ENCODE measurements at places on chromosomes 16 and 17.
A peak's percentile ranks its signal among the peaks of the same experiment; 100 is the strongest.

GRCh38 chr17:66743511-66743910 is 91.4 kb upstream of the CACNG5 start:
- DNase-seq = no peak

GRCh38 chr17:50661348-50661747 is 26.7 kb downstream of the ABCC3 start:
- no peak for DNase-seq

- no peak for DNase-seq
These were observed 7.5 kb downstream of the MEAK7 start for GRCh38 chr16:84496991-84497390.

GRCh38 chr16:85312642-85313525 is 200.6 kb upstream of the CIBAR2 start:
- no peak for DNase-seq

GRCh38 chr17:15398736-15399331 is 57.4 kb upstream of the TEKT3 start:
- no peak for DNase-seq

- no peak for DNase-seq
These were observed 64.6 kb downstream of the KPNA2 start for GRCh38 chr17:68100000-68100641.

GRCh38 chr17:77374170-77374936 is 233.6 kb downstream of the SEC14L1 start:
- peak; percentile 96 for DNase-seq

DNA sequence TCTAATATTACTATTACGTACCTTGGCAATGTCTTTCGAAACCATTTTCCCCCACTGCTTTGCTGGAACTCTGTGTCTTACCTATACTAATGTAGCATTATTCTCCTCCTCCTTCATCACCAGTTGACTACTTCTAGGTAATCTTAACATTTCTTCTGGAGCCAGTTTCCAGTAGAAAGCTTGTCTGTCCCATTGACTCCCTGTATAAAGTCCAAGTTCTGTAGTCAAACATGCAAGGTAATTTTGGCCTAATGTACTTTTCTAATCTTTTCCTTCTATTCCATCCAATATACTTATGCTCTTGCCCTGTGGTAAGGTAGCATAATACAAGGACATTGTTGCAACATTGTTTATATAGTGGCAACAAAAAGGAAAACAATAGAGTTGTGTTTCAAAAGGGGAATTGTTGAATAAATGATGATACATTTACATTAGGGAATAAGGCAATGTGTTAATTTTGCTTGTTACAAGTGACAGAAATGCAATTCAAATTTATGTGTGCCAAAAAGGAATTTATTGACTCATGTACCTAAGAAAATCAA is 27.9 kb downstream of the OMG start:
- DNase-seq = no peak

DNA sequence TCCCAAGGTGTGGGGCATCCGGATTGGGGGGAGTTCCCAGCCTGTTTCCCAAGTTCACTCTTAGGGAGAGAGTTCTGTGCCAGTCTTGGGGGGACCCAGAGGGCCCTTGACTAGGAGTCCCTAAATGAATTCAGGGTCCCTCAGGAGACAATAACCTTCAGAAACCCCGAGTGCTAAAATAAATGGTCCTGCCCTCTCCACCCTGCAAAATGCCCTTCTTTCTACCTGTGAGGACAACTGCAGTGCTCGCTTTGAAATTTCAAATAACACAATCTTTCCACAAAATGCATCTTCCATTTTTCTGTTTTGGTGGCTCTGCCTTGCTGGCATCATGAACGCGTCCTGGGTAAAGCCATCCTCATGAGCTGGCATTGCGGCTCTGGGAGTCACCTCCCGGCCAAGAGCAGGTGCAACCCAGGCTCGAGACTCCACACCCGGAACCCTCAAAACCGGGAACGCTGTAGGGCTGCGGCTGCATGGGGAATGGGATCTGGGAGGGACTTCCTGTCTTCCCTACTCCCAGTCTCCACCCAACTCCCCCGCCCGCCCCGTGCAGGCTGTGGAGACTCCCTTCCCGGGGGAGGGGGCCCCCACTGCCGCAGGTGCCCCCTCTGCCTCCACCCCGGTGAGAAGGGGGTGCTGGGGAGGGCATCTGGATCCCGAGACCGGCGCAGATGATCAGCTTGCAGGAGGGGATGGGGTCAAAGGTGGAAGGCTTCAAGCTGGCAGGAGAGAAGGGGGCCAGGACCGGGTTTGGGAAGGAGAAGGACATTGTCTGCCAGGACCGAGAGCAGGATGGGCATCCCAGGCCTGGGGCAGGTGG is at the start of gene ZNF205:
TSS of gene ZNF205 (plus strand) at position 529 of the 823 bp plus-strand sequence. CDS start 845 bp downstream, outside the sequence.
- DNase-seq = peak; percentile 93

GRCh38 chr16:54718376-54718775 is 212.3 kb upstream of the IRX5 start:
- DNase-seq = no peak

Measured in HuH-7 (cell line).